ENCODE measurements at places on chromosomes 1 and 21. TPM values are rescaled to one million over a fixed set of nuclear protein-coding genes. Genes with fewer than 3 reads are reported as not detected.

RIPPLY3 gene
- not detected for total RNA-seq

A3GALT2 gene
- not detected for total RNA-seq

ANGPTL3 gene
- total RNA-seq: not detected

MYBPH gene
- not detected for total RNA-seq

RPE65 gene
- total RNA-seq: not detected

TSPAN2 gene
- total RNA-seq: 5.2 TPM

OPRD1 gene
- not detected for total RNA-seq

DNA sequence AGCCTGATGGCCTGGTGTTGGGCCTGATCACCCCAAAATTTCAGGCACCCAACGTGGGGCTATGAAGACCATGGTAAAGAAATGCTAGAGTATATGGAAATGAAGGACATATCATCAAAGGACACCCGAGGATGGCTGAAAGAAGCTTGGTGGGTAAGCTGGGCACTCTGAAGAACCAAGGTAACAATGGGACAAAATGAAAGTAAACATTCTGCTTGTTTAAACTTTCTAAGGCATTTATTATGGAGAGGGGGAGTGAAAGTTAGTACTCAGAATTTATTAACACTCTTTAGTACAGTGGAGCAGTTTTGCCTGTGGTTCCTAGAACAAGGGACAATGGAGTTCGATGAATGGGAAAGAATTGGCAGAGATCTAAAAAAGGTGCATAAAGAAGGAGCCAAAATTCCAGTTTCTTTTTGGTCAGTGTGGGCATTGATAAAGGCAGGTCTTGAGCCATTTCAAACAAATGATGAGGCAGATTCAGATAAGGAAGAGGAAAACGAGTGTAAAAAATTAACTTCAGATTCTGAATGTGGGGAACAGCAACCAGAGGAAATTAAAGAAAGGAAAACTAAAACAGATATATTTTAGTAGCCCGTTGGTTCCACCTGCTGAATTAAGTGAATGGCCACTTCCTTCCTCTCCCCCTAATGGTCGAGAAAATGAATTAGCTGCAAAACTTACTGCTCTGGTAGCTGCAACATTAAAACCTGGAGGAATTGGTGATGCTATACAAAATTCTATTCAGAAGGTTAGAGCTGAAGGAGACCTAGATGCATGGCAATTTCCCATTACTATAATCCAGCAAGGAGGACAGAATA, 8.4 kb upstream of the PM20D1 start:
- no peaks in the 10 kb centered on the region for H3K4me1 ChIP-seq
- H3K36me3 ChIP-seq: no peaks in the 10 kb centered on the region
- DNase-seq: no peak
- no peak overlapping the region for H3K27ac ChIP-seq
- H3K27me3 ChIP-seq: no peaks in the 10 kb centered on the region

DNA sequence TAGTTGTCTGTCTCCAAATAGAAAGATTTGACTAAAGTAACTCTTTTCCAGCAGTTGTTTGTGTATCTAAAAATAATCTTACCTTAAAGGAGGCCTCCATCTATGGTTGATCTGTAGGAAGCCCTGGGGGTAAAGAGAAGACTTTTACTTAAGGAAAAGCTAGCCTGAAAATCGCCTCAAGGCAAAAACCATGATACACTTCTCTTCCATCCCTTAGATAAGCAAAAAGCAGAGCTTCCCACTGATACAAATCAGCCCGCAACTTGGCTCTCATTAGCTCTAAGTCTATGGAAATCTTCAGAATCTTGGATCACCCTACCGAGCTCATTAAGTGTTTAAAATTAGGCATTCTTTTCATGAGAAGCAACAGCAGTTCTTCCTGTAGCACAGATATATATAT, 576.9 kb upstream of the PTBP2 start:
- H3K27me3 ChIP-seq: no peaks in the 10 kb centered on the region
- H3K27ac ChIP-seq: no peak overlapping the region
- DNase-seq: no peak
- no peaks in the 10 kb centered on the region for H3K4me1 ChIP-seq
- H3K4me3 ChIP-seq: no peak overlapping the region

- no peak overlapping the region for H3K4me3 ChIP-seq
- H3K27me3 ChIP-seq: no peaks in the 10 kb centered on the region
- no peak for DNase-seq
- no peaks in the 10 kb centered on the region for H3K4me1 ChIP-seq
- no peak overlapping the region for H3K27ac ChIP-seq
- H3K36me3 ChIP-seq: peaks cover 9% of the 10 kb centered on the region
Measured at GRCh38 chr1:163258181-163258580, 55.5 kb upstream of the RGS5 start.

DNA sequence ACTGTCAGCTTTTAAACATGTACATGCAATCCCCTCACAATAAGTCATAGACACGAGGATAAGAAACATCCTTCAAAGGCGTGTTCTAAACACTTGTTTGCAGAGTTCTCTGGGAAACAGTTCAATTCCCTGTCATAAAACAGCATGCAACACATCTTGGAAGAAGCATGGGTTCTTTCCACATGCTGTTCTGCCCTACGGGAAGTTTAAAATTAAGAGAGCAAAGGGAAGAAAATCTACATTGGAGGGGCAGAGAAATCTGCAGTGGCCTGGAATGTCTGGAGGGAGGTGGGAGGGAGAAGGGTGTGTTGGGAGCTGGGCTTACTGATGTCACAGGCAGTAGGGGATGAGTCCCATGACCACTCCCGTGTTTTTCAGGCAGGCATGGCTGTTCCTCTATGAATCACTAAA, 98.3 kb upstream of the SLC2A1 start:
- no peak for DNase-seq
- no peaks in the 10 kb centered on the region for H3K27me3 ChIP-seq

DNA sequence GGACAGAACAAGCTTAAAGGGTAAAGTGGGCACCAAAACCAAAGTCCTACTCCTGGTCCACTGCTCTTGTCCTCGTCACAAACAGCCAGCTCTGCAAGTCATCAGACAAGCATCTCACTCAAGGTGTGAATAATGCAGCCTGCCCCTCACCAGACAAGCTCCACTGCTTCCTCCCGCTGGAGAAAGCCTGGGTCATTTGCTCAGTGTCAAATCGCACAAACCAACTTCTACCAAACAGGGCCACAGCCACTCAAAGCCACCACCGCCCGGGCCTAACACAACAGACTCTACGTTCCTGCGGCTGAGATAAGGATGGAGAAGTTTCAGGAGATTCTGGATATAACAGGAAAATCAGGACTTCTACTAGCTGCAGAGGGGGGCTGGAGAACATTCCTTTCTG, 3.3 kb downstream of the SSBP3 start:
- DNase-seq: no peak
- no peak overlapping the region for H3K4me3 ChIP-seq
- H3K27ac ChIP-seq: peak overlapping the region; percentile 24
- peaks cover 5% of the 10 kb centered on the region for H3K36me3 ChIP-seq

DNA sequence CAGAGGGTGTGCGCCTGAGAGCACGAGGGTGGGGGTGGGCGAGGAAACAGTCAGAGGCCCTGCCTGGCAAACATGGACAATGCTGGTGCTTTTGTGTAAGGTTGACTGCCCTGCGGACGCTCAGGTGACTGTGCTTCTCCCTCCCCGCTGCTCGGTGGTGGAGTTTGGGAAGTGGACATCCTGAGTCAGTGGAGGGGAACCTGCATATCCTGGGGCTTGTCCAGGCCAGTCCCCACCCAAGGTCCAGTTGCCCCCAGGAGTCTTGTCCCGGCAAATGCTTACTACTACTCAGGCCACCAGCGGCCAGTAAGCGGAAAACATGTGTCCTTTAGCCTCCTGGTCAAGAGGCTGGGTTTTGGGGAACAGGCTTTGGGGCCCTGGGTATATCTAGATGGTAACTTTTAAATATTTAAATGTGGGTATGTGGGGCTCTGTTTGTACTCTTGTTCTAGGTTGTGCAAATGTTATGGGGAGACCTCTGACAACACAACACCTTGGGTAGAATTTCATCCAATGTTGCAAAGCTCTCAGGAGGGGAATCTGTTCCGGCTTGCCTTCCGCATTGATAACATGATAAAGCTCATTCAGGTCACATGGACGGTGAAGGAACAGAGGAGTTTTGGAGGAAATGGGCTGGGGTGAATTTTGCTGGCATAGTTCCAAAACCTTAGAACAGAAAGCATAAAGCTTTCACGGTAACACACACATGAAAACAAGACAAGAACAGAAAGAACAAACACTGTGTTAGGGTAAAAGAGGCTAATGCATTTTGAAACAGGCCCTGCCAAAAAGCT, 364.9 kb downstream of the PRDM2 start:
- no peak overlapping the region for H3K4me3 ChIP-seq
- H3K4me1 ChIP-seq: no peaks in the 10 kb centered on the region
- H3K36me3 ChIP-seq: no peaks in the 10 kb centered on the region
- no peak for DNase-seq
- H3K27ac ChIP-seq: no peak overlapping the region
- no peaks in the 10 kb centered on the region for H3K27me3 ChIP-seq

- DNase-seq: peak; percentile 33
- H3K27ac ChIP-seq: peak overlapping the region; percentile 50
- no peaks in the 10 kb centered on the region for H3K27me3 ChIP-seq
- peaks cover 43% of the 10 kb centered on the region for H3K4me1 ChIP-seq
- H3K36me3 ChIP-seq: no peaks in the 10 kb centered on the region
Measured at GRCh38 chr1:201786824-201787223, 42.1 kb upstream of the IPO9 start.

- no peaks in the 10 kb centered on the region for H3K36me3 ChIP-seq
- no peak overlapping the region for H3K4me3 ChIP-seq
- H3K4me1 ChIP-seq: no peaks in the 10 kb centered on the region
- H3K27me3 ChIP-seq: peaks cover 41% of the 10 kb centered on the region
Measured at GRCh38 chr1:21623410-21623961, 45.7 kb downstream of the RAP1GAP start.

GRCh38 chr1:18093193-18093592, 14.4 kb upstream of the IGSF21 start:
- no peak overlapping the region for H3K4me3 ChIP-seq
- H3K4me1 ChIP-seq: no peaks in the 10 kb centered on the region
- no peak for DNase-seq
- no peak overlapping the region for H3K27ac ChIP-seq
- no peaks in the 10 kb centered on the region for H3K36me3 ChIP-seq

DNA sequence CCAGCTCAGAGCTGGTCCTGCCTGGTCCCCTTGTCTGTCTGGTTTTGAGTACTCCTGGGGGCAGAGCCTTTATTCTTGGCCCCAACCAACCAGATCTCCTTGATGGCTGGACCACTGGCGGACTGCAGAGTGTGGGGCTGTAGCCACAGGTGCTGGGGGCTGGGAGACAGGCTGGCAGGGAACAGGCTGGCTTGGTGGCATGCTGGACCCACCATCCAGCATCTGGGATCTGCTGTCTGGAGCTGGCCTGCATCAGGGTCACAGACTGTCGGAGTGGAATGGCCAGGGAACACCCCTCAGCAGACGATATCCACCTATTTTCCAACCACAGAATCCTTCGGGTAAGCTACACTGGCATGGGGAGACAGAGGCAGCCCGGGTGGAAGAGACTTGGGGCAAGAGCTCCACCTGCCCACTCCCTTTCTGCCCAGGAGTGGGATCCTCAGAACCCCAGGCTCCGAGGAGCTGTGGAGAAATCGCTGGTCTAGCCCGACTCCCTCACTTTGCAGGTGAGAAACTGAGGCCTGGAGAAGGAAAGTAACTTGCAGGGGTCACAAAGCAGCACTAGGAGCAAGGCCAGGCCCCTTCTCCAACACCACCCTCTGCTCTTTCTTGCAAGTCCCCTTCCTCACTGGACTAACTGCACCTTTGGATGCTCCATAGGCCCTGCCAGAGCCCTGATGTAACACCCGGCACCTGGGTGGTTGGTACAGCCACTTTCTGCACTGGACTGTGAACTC, 40.6 kb downstream of the TNNT2 start:
- H3K27ac ChIP-seq: no peak overlapping the region
- no peaks in the 10 kb centered on the region for H3K27me3 ChIP-seq
- H3K36me3 ChIP-seq: no peaks in the 10 kb centered on the region
- DNase-seq: no peak

- H3K27ac ChIP-seq: no peak overlapping the region
- no peaks in the 10 kb centered on the region for H3K27me3 ChIP-seq
- H3K4me1 ChIP-seq: no peaks in the 10 kb centered on the region
Measured at GRCh38 chr1:159763686-159764085, 17.1 kb upstream of the DUSP23 start.

DNA sequence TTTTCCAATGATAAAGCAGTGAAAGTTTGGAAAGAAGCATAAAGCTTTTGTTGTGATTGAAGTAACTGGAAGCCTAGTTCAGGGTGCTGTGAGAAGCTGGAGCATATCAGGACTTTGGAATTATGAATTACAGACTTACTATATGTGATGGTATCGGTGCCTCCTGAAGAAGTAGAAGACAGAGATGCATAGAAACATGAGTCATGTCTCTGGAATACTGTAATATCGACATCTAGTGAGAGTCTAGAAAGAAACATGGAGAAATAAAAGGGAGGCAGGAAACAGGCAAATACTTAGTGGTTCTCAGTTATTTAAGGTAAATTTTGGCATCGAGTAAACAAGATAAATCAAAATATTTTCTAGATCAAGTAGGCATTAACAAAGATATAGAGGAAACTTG, 103.0 kb downstream of the CAMTA1 start:
- no peaks in the 10 kb centered on the region for H3K36me3 ChIP-seq
- no peaks in the 10 kb centered on the region for H3K4me1 ChIP-seq
- no peak overlapping the region for H3K27ac ChIP-seq
- H3K27me3 ChIP-seq: no peaks in the 10 kb centered on the region

DNA sequence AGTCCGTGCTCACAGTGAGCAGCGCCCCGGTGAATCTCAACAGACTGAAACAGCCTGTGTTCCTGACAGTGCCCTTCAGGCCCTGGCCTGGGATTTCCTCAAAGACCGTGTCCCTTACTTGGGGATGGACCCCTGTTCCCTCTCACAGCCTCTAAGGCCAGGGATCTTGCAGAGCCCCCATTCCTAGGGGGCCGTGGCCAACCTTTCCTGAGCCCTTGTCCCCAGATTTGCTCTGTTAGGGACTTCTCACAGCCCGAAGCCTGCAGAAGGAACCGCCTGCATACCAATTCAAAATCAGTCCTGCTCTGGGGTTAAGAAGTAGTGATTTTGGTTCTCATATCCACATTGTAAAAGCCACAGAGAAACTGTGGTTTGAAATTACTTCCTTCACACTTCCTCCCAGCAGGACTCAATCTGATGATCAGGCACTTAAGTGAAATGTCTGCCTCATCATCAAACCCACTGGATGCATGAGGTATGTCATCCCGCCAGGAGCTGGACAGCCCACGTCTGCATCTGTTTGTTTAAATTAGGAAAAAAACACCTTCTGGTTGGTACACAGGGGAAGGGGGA, 14.9 kb downstream of the ABCA4 start:
- no peak overlapping the region for H3K27ac ChIP-seq
- no peak for DNase-seq
- H3K4me1 ChIP-seq: no peaks in the 10 kb centered on the region
- H3K4me3 ChIP-seq: no peak overlapping the region
- no peaks in the 10 kb centered on the region for H3K36me3 ChIP-seq
- H3K27me3 ChIP-seq: no peaks in the 10 kb centered on the region

GRCh38 chr1:178241057-178241456, 147.2 kb downstream of the RASAL2 start:
- no peak overlapping the region for H3K27ac ChIP-seq
- no peak for DNase-seq
- no peaks in the 10 kb centered on the region for H3K36me3 ChIP-seq
- H3K27me3 ChIP-seq: no peaks in the 10 kb centered on the region
- H3K4me3 ChIP-seq: no peak overlapping the region
